ENCODE measurements at places on chromosomes 12 and 14.

DNA sequence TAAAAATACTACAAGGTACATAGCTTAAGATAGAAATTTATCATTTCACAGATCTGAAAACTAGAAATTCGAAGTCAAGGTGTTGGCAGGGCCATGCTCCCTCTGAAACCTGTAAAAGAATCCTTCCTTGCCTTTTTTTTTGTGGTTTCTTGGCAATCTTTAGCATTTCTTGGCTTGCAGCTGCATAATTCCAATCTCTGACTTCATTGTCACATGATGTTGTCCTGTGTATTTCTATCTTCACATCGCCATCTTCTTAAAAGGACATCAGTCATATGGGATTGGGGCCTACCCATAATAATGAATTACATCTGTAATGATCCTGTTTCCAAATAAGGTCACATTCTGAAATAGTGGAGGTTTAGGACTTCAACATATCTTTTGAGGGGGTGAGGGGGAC is 250.4 kb downstream of the TMTC2 start:
- DNase-seq = no peak

GRCh38 chr12:107411792-107412535 is 273.6 kb upstream of the PWP1 start:
- DNase-seq = no peak

DNA sequence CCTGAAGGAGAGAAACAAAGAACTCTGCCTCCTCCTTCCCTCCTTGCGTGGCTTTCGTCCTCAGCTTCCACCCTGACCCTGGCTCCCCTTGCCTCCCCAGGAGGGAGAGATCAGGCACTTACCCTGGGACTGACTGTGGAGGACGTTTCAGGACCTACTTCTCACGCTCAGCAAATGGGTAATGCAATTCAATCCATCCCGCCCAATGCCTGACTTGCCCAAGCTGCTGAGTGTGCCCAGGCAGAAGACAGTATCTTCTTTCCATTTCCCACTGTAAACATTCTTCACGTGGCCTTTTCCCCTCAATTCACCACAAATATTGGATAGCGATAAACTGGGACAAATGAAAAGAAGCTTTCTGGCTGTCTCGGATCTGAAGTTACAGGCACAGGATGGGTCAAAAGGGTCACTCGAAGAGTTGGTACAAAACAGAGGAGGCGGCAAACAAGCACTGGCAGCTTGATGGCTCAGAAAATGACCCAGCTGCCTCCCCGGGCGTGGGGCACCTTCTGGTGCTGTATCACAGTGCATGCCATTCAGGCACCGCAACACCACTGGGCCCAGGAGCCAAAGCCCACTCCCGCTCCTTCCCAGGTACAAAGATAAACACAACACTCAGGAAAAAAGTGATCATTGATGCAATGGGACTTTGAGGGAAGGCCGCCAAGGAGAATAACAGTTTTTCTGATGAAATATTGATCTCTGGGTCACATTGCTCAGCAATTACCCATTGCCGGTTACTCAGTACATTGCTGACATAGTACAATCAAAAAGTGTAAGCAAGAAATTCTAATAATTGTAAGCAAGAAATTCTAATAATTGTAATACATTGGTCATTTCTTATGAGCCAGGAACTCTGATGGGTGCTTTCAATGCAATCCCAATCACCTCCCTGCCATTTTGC is 65.8 kb downstream of the TRIM9 start:
- no peak for DNase-seq

GRCh38 chr12:128337431-128338170 is 70.6 kb downstream of the TMEM132C start:
- DNase-seq = no peak

DNA sequence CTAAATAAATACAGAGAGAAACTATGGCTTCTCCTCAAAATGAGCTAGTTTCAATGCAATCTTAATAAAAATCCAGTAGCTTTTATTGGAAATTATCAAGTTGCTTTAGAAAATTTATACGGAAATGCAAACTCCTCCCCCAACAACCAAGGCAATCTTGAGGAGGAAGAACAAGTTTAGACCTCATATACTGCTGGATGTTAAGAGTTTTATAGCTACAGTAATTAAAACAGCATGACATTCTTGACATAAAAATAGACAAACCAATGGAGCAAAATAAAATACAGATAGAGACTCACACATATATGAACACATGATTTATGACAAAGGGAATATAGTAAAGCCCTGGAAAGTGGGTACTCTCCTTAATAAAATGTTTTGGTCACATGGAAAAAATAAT is 368.7 kb downstream of the C12orf75 start:
- DNase-seq = no peak

- DNase-seq = no peak
These were observed 49.4 kb downstream of the ZDHHC17 start for GRCh38 chr12:76813265-76813664.

- DNase-seq = no peak
These were observed 104.9 kb upstream of the EEA1 start for GRCh38 chr12:93033948-93034347.

DNA sequence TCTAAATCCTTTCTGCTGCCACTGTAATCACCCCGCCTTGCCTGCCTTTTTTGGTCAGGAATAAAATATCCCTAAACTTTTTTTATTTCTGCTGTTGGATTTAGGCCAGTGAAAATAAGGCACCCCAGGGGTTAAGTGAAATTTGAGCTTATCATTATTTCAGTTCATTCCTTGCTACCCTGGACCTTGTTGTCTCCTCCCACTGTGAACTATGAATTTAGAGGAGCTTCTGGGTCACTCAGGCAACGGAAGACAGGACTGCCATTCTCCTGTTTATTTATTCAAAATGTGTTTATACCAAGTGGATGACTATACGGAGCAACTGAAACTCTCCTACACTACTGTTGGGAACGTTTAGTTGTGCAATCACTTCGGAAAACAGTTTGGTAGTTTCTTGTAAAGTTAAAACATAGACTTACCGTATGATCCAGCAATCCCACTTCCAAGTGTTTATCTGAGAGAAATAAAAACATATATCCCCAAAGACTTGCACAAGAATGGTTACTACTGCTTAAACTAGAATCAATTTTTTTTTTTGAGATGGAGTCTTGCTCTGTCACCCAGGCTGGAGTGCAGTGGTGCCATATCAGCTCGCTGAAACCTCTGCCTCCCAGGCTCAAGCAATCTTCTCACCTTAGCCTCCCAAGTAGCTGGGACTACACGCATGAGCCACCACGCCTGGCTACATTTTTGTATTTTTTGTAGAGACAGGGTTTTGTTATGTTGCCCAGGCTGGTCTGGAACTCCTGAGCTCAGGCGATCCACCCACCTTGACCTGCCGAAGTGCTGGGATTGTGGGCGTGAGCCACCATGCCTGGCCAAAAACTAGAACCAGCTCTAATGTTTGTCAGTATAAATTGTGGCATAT is 2.3 kb upstream of the TRAFD1 start:
- DNase-seq = no peak

DNA sequence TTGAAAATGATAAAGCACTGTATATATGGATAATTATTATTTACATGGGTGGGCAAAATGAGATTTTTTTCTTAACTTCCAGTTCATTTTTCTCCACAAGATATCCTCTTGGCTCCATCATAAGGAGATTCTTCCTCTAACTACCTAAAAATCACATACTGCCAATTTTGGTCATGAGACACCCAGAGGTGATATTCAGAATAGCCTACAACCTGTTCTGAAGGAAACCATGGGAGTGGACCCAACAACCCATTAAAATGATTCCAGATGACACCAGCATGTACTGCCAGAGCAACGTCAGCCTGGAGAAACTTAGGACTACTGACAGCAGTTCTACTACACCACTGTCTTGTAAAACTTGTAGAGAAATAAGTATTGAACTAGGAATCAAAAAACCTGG is 136.3 kb upstream of the TMPO start:
- no peak for DNase-seq

- DNase-seq = no peak
These were observed 690.9 kb upstream of the LMO3 start for GRCh38 chr12:17296882-17297281.

DNA sequence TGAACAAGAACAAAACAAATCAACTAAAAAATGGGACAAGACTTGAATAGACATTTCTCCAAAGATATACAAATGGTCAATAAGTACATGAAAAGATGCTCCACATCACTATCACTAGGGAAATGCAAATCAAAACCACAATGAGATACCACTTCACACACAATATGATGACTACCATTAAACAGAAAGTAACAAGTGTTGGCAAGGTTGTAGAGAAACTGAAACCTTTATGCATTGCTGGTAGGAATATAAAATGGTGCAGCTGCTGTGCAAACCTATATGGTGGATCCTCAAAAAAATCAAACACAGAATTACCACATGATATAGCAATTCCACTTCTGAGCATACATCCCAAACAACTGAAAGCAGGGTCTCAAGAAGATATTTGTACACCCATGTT is 5.2 kb downstream of the SMAGP start:
- DNase-seq = no peak

DNA sequence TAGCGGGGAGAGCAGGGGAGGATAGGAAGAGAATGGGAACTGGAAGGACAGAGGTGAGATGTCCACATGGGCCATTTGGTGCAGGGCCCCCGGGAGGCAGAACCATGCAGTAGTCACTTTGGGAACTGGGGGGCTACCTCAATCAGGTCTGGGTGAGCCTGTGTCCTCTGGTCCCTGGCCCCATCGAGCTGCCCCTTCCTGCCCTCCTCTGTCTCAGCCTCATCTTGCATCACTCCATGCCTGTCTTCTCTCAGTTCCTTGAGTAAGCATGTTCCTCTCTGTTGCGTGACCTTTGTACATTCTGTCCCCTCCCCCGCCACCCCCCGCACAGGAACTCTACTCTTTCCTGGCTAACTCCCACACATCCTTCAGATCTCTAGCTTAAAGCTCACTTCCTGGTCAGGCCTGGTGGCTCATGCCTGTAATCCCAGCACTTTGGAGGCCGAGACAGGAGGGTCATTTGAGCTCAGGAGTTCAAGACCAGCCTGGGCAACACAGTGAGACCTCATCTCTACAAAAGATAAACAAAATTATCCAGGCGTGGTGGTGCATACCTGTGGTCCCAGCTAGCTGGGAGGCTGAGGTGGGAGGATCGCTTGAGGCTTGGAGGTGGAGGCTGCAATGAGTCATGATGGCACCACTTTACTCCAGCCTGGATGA is 23.2 kb downstream of the FOS start:
- DNase-seq = no peak

- DNase-seq = no peak
These were observed 367 bp downstream of the GALNT16 start for GRCh38 chr14:69260190-69260860.

GRCh38 chr12:91813701-91814100 is 331.9 kb downstream of the BTG1 start:
- no peak for DNase-seq

DNA sequence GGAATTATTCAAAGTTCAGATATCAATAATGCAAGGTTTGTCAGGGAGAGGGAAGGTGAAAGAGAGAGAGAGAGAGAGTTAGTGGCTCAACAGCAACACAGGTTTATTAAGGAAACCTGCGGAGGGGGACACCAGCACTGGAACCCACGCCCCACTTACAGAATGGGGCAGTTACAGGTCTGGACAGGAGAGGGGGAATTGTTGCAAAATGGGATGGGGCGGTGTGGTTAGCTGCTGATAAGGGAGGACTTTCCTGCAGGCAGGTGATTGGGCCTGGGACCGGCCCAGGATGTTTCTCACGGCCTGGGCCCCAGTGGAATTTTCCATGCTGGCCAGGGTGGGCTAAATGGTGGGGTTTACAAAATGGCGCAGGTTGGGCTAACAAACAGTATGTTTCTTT is 278.2 kb upstream of the SLC16A7 start:
- DNase-seq = no peak

- no peak for DNase-seq
These were observed 797 bp downstream of the SLC11A2 start for GRCh38 chr12:51025338-51025835.

DNA sequence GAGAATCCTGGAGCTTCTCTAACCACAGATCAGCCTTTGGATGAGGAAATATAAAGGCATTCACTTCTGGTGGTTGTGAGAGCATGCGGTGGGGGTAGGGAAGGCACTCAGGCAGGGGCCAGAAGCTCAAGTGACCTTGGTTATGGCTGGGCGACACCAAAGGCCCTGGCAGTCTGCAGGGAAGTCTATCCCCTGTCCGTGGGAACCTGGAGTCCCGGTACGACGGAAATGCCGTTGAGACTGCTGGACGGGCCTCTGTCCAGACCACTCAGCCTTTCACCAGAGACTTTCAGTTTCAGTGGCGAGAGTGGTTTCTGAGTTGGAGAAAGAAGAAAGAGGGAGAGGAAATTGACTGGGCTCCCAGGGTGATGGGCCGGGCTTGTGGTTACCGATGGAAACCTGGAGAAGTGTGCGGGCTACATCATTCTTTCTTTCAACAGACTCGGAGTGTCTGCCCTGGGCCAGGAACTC is 20.9 kb downstream of the ISCA2 start:
- no peak for DNase-seq

DNA sequence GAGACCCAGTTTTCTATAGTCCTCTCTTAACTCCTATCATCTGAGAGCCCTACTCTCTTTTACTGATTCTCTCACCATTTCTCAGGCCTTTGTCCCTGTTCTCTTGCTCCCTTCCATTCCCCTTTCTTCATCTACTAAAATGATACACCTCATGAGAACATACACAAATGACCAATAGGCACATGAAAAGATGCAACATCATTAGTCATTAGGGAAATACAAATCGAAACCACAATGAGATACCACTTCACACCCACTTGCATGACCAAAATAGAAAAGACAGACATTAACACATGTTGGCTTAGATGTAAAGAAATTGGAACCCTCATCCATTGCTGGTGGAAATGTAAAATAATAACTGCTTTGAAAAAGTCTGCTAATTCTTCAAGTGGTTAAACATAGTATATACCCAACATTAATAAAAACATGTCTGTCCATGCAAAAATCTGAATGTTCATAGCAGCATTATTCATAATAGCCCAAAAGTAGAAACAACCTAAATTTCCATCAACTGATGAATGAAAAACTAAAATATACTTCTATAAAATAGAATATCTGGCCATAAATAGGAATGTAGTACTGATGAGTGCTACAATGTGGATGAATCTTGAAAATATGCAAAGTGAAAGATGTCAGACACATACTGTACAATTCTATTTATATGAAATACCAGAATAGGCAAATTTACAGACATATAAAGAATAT is 66.0 kb downstream of the DENND5B start:
- DNase-seq = no peak

DNA sequence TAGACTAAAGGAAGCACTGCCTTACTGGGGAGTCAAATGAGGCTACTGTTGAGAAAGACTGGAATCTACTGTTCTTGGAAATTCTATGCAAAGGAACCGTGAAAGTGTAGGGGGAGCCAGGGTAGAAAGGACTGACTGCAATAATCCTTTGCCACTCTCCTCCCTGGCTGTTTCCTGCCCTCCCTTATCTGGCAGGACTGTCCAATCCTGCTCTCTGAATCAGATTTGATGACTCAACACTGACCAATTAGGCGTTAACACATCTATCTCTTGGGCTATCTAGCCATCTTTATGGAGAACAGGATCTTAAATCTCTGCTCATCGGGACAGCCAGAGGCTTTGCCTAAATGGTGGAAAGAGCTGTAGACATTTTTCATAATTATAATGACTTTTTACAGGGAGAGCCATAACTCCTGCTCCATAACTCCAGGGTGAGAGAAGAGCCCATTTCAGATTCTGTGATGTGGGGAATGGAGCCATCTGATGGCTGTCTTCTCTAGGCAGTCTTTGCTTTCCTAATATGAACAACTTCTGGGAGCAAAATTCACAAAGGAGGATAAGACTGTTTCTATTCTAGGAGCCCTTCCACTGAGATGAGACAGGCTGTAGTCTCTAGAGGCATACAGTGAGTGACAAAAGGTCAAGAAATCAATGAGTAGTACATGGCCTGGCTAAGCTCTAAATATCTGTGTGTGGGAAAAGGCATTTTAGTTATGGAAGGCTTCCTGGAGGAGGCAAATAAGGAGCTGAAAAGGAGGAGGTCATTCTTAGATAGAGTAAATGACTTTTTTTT is 68.9 kb upstream of the CISTR start:
- no peak for DNase-seq

Data from stimulated activated CD8-positive, alpha-beta memory T cell treated with anti-CD3 and anti-CD28 coated beads, Interleukin-7, amount 100 ng/mL, for 48 hours (primary cell).